Renal cortical epithelial cell (primary cell): ENCODE measurements at places on chromosomes 5 and 9. TPM values are rescaled to one million over a fixed set of nuclear protein-coding genes. Genes with fewer than 3 reads are reported as not detected.

FAM200C gene
- total RNA-seq, result 2.6 and 4.3 TPM in 2 replicates

IL33 gene
- total RNA-seq, result 0.25 and 0.35 TPM in 2 replicates

FCN2 gene
- total RNA-seq, result not detected in 2 replicates

MRPS27 gene
- total RNA-seq, result 58.2 and 92.7 TPM in 2 replicates

RELL2 gene
- total RNA-seq, result 5.4 and 6.9 TPM in 2 replicates

PCDHGC3 gene
- total RNA-seq, result 11.8 and 23.6 TPM in 2 replicates

AIF1L gene
- 322 and 450 TPM in 2 replicates for total RNA-seq

SLC23A1 gene
- 1.4 and 3.0 TPM in 2 replicates for total RNA-seq

ZNF462 gene
- total RNA-seq, result 20.7 and 36.1 TPM in 2 replicates

MAT2B gene
- total RNA-seq, result 67.0 and 80.6 TPM in 2 replicates

SLC6A19 gene
- total RNA-seq, result not detected in 2 replicates

RNF208 gene
- total RNA-seq, result 1.2 TPM in 1 of 2 replicates, not detected in the other

IFT74 gene
- 12.5 and 36.1 TPM in 2 replicates for total RNA-seq

OTP gene
- not detected in 2 replicates for total RNA-seq

PCDHGB1 gene
- 0.35 and 4.0 TPM in 2 replicates for total RNA-seq

FOXI1 gene
- not detected in 2 replicates for total RNA-seq

SPINK7 gene
- not detected in 2 replicates for total RNA-seq

RETREG1 gene
- total RNA-seq, result 123 and 175 TPM in 2 replicates

RGS7BP gene
- not detected in 2 replicates for total RNA-seq

SPATA31E1 gene
- not detected in 2 replicates for total RNA-seq

FAM151B gene
- total RNA-seq, result 0.69 and 7.1 TPM in 2 replicates
